ENCODE measurements at places on chromosomes 12 and 14.

DNA sequence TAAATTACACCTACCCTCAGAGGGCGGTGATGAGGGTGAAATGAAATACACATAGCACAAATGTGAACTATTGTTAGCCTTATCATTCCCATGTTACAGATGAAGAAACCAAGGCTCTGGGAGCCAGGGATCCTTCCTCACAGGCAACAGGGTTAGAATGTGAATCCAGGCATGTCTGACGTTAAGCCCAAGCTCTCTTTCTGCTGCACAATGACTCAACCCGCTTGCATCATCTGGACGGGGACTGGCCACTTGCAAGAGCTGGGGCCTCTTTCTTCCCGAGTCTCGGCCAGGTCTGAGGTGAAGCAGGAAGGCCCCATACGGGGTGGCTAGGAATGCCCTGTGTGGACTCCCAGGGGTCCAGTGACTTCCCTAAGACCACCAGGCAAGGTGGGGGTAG lies 105.2 kb downstream of the RBM19 start:
- DNase-seq: no peak

GRCh38 chr12:131917139-131917710 lies 11.9 kb upstream of the PUS1 start:
- DNase-seq: no peak

- no peak for DNase-seq
Observed at GRCh38 chr12:49651855-49652254, 28.5 kb downstream of the PRPF40B start.

GRCh38 chr12:109173443-109174240 lies 57.3 kb downstream of the ACACB start:
- no peak for DNase-seq

DNA sequence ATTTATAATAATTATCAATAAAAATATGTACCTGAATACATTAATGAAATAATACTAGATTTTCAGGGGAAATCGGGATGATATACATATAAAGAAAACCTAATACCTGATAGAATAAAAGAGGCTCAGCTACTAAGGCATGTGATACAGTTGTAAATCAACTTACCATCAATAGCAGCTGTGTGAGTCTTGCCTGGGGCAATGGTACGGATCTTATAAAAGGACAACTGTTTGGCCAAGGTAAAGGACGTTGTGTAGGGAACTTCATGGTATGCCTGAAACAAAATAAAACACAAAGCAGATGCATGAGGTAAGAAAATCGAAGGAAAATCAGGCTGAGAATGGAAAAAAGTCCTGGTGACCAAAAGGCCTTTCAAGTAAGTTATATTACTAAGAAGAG lies 25.4 kb downstream of the NEK9 start:
- DNase-seq: no peak

- no peak for DNase-seq
Observed at GRCh38 chr12:102059343-102059742, 2.4 kb downstream of the WASHC3 start.

Measured in muscle of arm (tissue), 14 donors.